ELF-1 (cell line): ENCODE measurements at places on chromosomes 1 and 21.

GRCh38 chr1:72851597-72851996, 569.3 kb upstream of the NEGR1 start:
- DNase-seq, result no peak

DNA sequence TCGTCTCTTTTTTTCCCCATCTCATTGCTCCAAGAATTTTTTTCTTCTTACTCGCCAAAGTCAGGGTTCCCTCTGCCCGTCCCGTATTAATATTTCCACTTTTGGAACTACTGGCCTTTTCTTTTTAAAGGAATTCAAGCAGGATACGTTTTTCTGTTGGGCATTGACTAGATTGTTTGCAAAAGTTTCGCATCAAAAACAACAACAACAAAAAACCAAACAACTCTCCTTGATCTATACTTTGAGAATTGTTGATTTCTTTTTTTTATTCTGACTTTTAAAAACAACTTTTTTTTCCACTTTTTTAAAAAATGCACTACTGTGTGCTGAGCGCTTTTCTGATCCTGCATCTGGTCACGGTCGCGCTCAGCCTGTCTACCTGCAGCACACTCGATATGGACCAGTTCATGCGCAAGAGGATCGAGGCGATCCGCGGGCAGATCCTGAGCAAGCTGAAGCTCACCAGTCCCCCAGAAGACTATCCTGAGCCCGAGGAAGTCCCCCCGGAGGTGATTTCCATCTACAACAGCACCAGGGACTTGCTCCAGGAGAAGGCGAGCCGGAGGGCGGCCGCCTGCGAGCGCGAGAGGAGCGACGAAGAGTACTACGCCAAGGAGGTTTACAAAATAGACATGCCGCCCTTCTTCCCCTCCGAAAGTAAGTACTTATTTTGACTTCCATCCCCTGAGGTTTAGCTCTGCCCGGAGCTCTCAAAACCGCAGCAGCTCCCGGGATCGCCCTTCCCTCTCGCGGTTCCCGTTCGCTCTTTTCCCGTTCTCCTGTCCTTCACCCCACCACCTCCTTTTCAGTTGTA, 1.5 kb downstream of the TGFB2 start:
- DNase-seq, result peak; percentile 61

- no peak for DNase-seq
Observed at GRCh38 chr1:174678657-174679056, 230.9 kb downstream of the GPR52 start.

GRCh38 chr1:58136387-58136786, 410.1 kb downstream of the OMA1 start:
- DNase-seq, result no peak

- no peak for DNase-seq
Observed at GRCh38 chr1:44390277-44390676, 14.8 kb upstream of the RNF220 start.

- DNase-seq, result peak; percentile 6
Observed at GRCh38 chr1:88877382-88877825, 14.0 kb downstream of the GTF2B start.

DNA sequence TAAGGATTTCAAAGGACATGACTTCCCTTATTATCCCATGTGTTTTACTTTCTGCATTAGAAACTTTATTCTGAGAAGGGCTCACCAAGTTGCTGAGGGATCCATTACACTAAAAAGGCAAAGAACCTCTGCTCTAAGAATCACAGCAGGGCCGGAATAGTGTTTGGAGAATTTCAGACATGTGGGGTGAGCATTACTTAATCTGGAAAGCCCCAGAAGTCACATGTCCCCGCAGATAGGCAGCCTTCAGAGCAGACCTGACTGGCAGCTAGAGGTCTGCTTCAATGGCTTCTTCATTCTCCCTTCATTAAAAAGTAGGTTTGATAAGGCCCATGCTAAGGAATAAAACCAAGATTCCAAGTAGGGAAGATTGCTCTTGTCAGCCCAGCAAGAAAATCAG, 52.6 kb upstream of the RBM15 start:
- no peak for DNase-seq

DNA sequence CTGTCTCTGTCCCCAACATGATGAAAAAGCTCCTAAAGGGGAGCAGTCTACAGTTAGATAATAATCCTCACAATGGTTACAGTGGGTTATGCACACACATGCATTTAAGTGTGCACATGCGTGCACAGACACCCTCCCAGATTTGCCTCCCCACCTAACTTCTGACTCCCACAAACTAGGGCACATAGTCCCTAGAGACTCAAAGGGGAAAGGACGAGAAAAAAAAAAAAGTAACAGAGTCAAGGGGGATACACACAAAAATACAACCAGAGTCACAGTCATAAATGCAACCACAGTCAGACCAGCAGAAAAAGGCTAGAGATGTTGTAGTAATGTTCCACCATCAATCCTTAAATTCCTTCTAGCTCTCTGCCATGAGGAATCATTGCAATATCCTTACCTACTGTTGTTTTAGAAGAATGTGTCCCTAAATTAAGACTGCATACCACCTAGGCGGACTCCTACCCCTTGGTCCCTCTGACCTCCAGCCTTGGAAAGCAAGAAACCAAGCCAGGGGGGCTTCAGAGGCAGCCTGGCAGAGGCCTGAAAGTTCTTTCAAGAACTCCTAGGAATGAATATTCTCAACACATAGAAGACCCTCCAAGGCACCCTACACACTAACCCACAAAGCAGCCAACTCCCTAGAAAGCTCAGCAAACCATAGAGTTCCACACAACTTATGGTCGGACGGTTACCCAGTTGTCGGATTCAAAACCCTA, 1.3 kb downstream of the CRTC2 start:
- no peak for DNase-seq

GRCh38 chr1:39996396-39997004, 41.6 kb downstream of the MFSD2A start:
- DNase-seq, result no peak

DNA sequence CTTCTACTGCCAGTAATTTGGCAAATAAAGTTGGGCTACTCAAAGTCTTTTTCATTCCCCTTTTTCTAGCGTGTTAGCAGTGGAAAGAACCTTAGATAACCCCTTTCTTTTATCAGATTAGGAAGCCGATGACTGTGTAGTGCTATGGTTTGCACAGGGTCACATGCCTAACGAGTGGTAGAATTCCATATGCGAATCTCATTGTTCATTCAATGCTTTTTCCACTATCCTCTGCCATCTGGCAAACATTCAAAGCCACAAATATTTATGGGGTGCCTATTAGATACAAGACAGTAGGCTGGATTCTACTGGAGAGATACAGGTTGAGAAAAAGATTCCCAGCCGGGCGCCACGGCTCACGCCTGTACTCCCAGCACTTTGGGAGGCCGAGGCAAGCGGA, 14.9 kb upstream of the IER5 start:
- no peak for DNase-seq

- DNase-seq, result no peak
Observed at GRCh38 chr1:119462964-119463363, 44.0 kb upstream of the HSD3B1 start.

GRCh38 chr1:29227511-29227910, 3.2 kb downstream of the MECR start:
- peak; percentile 76 for DNase-seq

- no peak for DNase-seq
Observed at GRCh38 chr21:15472108-15473040, 257.4 kb upstream of the USP25 start.

DNA sequence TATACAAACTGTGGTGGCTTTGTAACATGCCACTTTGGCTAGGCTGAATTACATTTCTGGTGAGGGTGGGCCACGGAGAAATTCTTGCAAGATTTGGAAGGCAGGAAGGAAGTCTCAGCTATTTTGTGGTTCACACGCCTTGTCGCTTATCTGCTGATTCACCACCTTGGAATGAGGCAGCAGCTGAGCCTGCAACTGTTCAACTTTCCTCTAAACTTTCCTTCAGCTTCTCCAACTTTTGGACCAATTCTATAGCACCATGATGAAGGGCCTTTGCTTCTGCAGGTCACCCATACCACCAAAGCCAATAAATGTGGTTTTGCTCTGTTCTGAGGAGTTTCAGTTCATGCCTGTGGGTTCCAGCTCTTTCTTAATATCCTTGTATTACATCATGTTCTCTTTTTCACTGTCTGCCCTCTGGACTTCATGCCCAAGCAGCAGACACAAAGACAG, 337.6 kb upstream of the SNX7 start:
- peak; percentile 75 for DNase-seq

GRCh38 chr1:233217832-233218231, 77.7 kb downstream of the PCNX2 start:
- no peak for DNase-seq

- no peak for DNase-seq
Observed at GRCh38 chr1:116337398-116337797, 35.6 kb upstream of the ATP1A1 start.

DNA sequence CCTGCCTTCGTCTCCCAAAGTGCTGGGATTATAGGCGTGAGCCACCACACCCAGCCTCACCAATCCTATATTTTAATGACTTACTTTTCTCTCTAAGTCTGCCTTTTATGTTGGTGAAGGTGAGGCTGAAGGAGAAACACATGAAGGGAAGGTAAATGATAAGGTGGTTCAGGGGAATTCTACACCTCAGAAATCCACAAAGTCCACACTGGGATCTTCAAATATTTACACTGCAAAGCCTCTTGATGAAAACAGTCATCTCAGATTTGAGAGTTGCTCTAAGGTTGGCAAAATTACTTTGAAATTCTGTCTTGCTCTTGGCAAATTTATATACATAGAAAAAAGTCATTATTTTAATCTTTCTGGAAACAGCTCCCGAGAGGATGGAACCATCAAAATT, 42.0 kb upstream of the CACHD1 start:
- DNase-seq, result no peak

DNA sequence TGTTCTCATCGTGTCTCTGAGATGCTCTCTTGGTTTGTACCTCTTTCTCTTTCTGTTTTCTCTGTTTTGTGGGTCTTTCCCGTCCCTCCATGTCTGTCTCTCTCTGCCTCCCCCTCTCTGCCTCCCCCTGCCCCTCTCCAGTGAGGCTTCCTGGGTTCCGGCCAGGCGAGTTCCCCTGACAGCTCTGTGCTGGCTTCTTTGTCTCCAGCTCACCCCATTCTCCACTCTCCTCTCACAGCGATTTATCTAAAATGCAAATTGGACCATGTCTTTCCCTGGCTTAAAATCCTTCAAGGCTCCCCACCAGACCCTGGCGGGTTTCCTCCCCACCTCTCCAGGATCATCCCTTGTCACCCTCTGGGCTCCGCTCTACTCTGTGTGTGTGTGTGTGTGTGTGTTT, 202.4 kb upstream of the POU3F1 start:
- no peak for DNase-seq

- no peak for DNase-seq
Observed at GRCh38 chr1:65505547-65506300, 85.3 kb downstream of the LEPR start.

- peak; percentile 69 for DNase-seq
Observed at GRCh38 chr1:31739346-31739745, 24.8 kb downstream of the ADGRB2 start.

- DNase-seq, result no peak
Observed at GRCh38 chr1:235776396-235776795, 90.3 kb downstream of the LYST start.

DNA sequence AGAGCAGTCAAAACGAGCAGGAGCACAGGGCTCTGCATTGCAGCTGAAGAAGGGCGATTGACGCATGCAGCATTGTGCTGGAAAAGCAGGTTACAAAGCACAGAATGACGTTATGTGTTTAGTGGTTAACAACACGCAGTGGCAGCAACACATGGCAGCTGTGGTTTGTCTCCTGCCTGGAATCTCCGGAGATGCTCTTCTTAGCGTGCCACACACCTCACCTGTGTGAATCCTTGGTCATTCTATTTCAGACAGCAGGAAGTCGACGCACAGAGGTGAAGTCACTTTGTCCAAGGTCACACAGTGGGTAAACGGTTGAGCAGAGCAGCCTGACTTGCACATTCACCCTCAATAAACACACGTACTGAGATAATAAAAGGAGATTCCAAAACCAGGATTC, 14.7 kb downstream of the OBSCN start:
- DNase-seq, result no peak

GRCh38 chr1:110225212-110225611, 15.1 kb downstream of the KCNC4 start:
- DNase-seq, result no peak

DNA sequence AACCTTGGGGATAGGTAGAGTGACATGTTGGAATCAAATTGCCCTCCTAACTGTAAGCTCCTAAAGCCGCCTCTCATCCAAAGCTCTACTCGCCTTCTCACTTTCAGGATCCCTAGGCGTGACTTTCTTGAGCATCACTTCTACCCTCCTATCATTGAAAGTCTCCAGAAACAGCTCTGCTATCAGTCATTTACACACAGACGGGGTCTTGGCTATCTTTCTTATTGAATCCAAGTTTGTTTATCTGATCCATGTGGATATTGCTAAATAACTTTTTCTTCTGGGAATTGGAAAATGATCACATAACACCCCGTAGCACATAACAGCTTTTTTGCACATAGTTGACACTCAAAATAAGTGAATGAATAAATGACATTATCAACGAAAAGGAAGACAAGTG, 216.4 kb upstream of the KIAA0040 start:
- DNase-seq, result no peak

GRCh38 chr21:43805275-43805800, 16.0 kb downstream of the RRP1 start:
- DNase-seq, result no peak
